ENCODE measurements at places on chromosomes 2 and 18.

DNA sequence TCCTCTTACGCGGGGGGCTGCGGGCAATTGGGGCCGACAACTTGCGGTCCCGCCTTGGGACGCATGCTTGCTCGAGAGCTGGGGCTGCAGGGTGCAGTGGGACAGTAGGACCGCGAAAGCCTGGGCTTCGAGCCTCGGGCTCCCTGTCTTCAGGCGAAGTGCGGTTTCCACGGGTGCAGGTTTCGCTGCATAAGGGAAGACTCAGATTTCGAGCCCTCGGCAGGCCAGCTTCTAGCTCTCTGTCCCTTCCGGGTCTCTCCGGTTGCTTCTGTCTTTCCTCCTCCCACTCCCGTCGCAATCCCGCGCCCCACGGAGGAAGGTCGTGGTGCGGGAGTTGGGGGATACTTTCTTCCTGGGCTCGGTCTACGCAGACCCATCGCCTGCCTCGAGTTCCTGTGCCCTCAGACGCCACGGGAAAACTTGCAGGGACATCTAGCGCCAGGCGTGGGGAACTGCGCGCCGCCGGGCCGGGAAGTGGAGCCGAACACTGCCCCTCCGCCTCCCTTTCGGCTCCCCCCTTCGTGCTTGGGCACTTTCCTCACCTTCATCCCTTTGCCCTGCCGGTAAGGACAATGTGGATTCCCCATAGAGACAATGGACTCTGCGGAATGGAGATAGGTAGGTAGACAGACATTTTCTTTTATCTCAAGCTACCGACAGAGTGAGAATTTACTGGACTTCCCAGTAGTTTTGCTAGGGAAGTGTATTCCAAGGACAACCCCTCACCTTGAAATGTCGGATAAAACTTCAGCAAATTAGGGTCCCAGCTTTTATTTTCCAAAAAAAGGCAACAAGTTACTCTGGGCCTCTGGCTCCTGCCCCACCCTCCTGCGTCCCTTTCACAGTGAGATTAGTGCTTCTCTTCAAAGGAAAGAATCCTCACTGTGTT is 4.2 kb upstream of the HOXD13 start:
- no peak for DNase-seq

- DNase-seq: no peak
These were observed 536.9 kb upstream of the CHAC2 start for GRCh38 chr2:53230691-53231090.

DNA sequence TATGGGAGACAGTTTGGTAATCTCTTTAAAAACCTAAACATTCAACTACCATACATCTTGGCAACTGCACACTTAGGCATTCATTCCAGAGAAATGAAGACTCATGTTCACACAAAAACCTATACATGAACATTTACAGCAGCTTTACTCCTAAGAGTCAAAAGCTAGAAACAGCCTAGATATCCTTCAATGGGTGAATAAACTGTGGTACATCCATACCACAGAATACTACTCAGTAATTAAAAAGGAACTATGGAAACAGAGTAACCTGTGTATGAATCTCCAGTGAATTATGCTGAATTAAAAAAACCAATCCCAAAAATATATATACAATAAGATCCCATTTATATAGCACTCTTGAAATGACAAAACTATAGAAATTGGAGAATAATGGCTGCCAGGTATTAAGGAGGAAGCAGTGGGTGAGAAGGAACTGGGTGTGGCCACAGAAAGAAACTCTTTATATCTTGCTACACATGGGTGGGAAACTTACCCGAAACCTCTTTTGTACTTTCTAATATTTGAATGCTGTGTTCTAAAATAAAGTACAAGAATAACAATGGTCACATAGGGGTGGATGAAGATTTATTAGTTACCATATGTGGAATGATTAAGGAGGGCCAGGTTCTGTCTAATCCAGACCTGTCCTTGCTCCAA is 13.7 kb downstream of the SESTD1 start:
- DNase-seq: no peak

DNA sequence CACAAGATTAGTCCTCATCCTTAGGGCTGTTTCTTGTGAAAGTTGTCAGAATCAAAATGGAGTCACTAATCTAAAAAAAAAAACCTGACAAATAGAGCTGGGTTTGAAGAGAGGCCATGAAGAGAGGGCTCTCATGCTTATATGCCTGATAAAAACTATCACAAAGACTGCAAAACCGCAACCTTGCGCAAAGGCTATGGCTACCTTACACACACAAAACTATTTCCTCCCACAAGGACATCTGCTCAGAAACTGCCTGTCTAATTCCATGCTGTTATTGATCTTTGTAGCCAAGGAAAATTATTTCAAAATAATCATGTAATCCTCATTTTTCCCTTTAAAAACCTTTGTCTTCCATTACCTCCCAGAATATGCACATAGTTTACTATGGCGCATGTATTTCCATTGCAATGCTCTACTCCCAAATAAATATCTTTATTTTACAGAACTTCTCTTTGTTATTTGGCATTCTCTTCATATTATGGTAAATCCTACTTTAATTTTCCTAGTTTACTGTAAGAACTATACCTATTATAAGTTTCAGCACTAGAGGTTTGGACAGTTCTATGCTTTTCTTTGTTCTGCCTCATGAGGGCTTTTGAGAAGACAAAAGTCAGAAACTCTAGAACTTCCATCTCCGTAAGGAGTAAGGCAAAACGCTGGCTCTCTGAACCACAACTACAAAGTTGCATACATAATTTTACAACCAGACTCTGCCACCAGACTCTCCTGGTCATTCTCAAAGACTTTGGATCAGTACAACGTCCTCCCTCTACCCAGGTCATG is 9.6 kb upstream of the DPYSL5 start:
- DNase-seq: no peak

GRCh38 chr18:1884623-1885022 is 686.7 kb downstream of the METTL4 start:
- no peak for DNase-seq

- DNase-seq: no peak
These were observed 117.3 kb downstream of the GALR1 start for GRCh38 chr18:77366720-77367641.

DNA sequence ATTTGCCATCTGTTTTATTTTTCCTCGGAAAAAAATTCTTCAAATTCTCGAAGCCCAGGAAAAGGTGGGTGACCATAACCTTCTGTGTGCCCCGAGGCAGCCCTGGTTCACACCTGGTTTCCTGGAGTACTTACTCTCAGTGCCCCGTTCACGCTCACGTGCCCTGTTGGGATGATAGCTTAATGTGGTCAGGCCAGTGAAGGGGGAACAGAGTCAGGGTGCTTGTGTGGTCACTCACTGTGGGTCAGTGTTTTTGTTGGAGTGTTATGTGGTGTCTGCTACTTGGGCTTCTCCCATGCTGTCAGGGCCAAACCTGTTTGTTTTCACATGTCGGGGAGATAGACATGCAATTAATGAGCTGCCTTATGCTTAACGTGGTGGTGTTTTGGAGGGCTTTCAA is 78.1 kb downstream of the MAP4K4 start:
- DNase-seq: no peak

DNA sequence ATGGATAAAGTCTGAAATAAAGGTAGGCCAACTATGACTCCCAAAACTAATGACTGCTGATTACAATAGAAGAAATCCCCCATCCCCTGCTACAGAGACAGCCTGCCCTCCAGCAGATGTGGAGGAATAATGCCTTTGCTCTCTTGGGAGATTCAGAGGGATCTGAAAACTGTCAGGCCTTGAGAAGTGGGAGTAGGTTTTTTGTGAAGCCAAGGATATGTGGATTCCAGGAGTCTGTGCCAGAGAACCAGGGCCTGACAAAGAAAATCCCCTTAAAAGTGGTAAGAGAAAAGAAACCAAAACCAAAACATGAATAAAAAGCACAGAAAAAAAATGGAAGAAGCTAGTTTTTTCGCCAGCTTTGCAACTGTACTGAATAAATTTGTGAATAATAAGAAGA is 397.6 kb downstream of the ZNF521 start:
- DNase-seq: no peak

DNA sequence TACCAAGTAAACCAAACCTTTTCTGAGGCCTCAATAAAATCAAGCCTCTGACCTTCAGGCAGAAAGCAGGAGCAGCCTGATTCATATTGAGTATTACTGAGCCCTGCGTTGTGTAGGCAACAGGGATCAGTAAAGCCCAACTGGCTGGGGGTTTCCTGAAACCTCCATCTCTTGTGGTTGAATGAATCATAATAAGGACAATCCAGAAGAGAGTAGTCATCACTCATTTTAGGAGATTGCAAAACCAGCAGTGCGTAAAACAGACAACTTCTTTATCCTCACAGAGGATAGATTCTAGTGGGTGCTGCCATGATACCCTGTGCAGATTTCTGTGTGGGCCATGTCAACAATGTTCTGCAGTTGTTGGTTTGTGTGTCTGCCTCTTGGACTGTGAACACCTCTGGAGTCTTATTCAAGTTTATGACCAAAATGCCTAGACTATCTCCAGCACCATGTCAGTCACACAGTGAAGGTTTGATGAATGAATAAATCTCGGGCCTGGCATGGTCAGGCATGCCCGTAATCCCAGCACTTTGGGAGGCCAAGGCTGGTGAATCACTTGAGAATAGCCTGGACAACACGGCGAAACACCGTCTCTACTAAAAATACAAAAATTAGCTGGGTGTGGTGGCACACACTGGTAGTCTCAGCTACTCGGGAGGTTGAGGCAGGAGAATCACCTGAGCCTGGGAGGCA is 51.8 kb upstream of the RAB27B start:
- DNase-seq: no peak

DNA sequence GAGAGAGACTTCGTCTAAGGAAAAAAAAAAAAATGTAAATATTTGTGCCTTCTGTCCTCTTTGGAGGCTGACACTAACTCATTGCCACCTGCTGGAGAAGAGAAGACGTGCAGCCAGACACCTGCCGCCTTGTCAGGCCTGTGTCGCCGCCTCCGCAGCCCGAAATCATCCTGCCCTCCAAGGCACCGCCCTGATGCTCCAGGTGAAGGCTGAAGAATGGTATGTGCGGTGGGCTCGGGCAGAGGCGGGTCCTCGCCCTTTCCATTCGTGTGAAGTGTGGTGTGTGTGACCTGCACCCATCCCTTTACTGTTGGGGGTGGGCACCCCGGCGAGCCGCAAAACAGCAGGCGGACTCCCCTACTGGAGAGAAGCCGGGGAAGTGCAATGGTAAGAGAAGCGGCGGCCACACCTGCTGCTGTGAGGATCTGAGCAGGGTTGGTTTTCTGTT is 60.4 kb downstream of the FAM161A start:
- DNase-seq: no peak

GRCh38 chr2:146537477-146537876 is 1307.4 kb upstream of the ACVR2A start:
- DNase-seq: no peak

GRCh38 chr2:209441541-209441940 is 17.7 kb downstream of the MAP2 start:
- DNase-seq: no peak

- no peak for DNase-seq
These were observed 30.3 kb downstream of the DPP10 start for GRCh38 chr2:114472726-114473125.

GRCh38 chr2:156476021-156476849 is 40.1 kb downstream of the GPD2 start:
- DNase-seq: no peak

GRCh38 chr2:501130-501529 is 176.1 kb downstream of the TMEM18 start:
- no peak for DNase-seq

DNA sequence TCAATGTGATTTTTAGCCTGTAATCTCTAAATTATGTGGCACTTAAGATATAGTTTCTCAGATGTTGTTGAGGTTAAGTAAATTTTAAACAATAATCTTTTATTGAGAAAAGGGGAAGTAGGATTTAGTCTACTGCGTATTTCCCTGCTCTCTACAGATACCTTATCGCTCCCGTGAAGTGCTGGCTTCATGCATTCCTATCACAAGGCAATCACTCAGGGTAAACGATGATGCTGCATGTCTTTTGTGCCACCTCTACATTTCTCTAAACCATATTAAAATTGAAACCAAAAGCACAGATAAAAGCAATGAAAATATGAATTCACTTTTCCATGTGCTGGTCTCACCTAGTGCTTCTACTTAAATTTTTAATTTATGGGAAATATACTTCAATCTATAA is 14.4 kb upstream of the RPE start:
- DNase-seq: no peak

DNA sequence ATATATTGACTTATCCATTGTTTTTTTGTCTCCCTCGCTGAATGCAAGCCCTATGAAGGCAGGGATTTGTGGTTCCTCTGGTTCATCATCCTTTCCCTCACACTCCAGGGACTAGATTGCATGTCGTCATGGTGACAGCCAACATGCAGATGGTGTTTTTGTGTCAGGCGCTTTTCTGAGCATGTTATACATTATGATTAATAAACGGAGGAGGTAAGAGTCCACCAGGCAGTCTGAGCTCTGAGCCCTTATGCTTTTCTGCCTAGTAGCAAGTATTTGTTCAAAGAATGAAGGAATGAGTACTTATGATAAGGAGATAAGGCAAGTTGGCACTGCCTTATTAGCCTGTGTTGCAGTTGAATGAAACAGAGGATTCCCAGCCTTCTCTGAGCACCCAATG is 181.6 kb downstream of the MGAT5 start:
- no peak for DNase-seq

GRCh38 chr2:139684286-139684860 is 904.2 kb upstream of the NXPH2 start:
- peak; percentile 71 for DNase-seq

DNA sequence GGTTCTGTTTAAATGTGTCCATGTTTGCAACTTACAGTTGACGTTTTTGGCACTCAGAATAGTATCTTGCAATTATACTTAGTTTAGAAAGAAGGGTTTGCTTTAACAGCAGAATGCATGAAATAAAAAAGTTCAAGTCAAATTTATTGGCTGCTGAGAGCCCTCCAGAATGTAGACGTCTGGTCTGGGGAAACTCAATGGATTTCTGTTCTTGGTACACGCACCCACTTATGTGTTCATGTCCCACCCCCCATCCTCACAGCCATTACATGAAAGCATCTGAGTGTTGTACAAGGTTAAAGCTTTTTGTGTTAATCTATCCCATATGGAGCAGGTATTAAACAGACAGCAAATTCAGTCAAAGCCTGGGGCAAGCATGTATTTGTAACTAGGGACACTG is 219.5 kb downstream of the SOX11 start:
- no peak for DNase-seq

DNA sequence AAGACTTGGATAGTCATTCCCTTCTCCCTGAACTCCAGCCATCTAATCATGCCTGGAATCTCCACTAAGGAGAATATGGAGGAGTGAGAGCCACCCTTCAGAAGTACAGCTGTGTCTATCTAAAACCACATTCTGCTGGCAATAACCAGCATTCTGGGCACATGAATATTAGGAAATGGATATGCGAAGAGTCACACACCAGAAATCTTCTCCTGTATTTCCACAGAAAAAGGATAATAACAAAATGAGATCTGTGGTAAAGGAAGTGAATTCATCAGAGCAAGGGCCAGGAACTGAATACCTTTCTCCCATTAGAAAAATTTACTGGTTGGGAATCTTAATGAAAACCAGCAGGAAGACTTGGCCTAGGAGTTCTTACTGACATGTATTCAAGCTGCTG is 218.8 kb downstream of the SCG2 start:
- no peak for DNase-seq

- no peak for DNase-seq
These were observed 231.3 kb downstream of the BCL2 start for GRCh38 chr18:63088262-63088661.
